Calu3 (cell line): ENCODE measurements at places on chromosomes 4 and X. TPM values are rescaled to one million over a fixed set of nuclear protein-coding genes. Genes with fewer than 3 reads are reported as not detected.

GPC4 gene
- total RNA-seq: 21.8 and 26.2 TPM in 2 replicates

DNAAF6 gene
- not detected in 2 replicates for total RNA-seq

FOXO4 gene
- total RNA-seq: 7.8 and 9.8 TPM in 2 replicates

TEC gene
- 3.2 and 5.4 TPM in 2 replicates for total RNA-seq

DNA sequence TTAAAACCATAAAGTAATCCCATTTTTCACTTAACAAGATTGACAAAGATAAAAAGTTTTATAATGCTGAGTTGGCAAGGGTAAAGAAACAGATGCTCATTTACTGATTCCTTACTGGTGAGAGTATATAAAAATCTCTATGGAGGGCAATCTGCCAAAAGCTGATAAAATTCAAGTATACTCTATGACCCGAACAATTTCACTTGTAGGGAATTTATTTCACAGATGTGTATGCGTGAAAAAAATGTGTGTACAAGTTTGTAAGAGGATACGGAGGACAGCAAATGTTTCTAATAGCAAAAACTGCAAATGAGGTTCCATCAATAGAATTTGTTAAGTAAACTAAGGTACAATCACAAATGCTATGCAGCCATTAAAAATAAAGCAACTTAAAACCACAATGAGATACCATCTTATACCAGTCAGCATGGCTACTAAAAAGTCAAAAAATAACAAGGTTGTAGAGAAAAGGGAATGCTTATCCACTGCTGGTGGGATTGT, 23.4 kb downstream of the DHX15 start:
- DNase-seq: no peak

CXCL5 gene
- 1,110 and 1,906 TPM in 2 replicates for total RNA-seq

- peak; percentile 56 for DNase-seq
Measured at GRCh38 chrX:65821721-65822496, 154.5 kb downstream of the MSN start.

DNA sequence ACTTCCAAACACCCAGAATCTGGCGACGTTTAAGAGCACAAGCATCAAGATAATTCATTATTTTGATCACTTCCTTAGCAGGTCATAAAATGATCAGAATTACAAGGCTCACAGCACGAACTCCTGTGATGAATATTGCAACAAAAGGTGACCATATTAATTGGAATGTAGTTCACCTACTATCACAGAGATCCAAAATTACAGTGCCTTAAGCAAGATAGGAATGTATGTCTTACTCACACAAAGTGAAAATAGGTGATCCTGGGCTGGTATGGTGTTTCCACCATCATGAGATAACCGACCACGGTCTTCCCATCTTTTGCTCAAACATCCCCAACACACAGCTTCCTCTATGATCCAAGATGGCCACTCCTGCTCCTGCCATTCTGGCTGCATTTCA, 131.2 kb downstream of the SCFD2 start:
- no peak for DNase-seq

AR gene
- total RNA-seq: 0.34 and 0.83 TPM in 2 replicates

GRCh38 chr4:108979759-108980158, 216.9 kb upstream of the ETNPPL start:
- DNase-seq: no peak

TMEM35A gene
- total RNA-seq: not detected in 2 replicates

TLR6 gene
- total RNA-seq: 0.68 and 0.73 TPM in 2 replicates

DNA sequence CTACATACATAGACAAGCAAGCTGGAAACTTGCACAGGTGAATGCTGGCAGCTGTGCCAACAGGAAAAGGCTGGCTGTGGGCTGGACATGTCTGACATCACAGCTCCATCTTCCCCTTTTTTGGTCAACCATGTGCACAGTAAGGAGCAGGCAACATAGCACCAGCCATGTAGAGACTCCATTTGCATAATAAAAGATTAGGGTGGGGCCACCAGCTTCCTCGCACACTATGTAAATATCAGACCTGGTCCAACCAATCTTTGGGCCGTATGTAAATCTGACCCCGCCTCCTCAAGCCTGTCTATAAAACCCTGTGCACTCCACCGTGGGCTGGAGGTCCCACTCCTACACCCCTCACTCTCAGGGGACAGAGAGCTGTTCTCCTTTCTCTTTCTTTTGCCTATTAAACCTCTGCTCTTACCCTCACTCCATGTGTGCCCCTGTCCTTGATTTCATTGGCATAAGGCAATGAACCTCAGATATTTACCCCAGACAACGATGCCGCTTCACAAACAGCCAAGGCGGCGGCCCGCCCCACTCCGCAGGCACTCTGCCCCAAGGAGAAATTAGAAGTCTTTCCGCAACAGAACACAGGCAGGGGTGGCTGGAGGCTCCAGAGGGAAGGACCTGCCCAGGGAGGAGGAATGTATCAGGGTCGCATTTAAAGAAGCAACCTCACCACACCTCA, 862.2 kb downstream of the TRIML1 start:
- DNase-seq: no peak
